Right atrium auricular region (tissue), 2 donors: ENCODE measurements at places on chromosomes 11 and 22. TPM values are rescaled to one million over a fixed set of nuclear protein-coding genes. Genes with fewer than 3 reads are reported as not detected.
A peak's percentile ranks its signal among the peaks of the same experiment; 100 is the strongest.

CCDC157 gene
- 0.55 TPM for total RNA-seq

DNA sequence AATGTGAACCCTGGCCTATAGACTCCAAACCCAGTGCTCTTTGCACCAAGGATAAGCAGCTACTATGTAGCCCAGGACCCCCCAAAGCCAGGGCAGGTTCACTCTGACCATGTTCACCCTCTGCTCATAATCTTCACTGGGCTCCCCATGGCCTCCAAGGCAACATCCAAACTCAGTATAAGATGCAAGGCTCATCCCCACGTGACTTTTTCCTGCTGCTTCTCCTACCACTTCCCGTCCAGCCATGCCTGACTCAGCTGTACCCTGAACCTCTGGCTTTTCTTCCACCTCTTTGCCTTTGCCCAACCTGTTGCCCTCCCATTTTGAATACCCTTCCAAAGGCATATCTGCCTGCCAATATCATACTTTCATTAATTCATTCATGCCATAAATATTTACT lies 27.8 kb downstream of the PDE2A start:
- no peaks in the 10 kb centered on the region for H3K27me3 ChIP-seq
- H3K4me1 ChIP-seq: peaks cover 19% of the 10 kb centered on the region
- H3K27ac ChIP-seq: no peak overlapping the region
- DNase-seq: no peak
- no peak overlapping the region for H3K4me3 ChIP-seq

- H3K4me3 ChIP-seq: no peak overlapping the region
- H3K27ac ChIP-seq: no peak overlapping the region
- peaks cover 13% of the 10 kb centered on the region for H3K36me3 ChIP-seq
- H3K27me3 ChIP-seq: no peaks in the 10 kb centered on the region
- no peaks in the 10 kb centered on the region for H3K4me1 ChIP-seq
- no peak for DNase-seq
Observed at GRCh38 chr11:17197431-17197898, 10.3 kb downstream of the PIK3C2A start.

SESN3 gene
- 9.9 TPM for total RNA-seq

MMP12 gene
- not detected for total RNA-seq

NNMT gene
- total RNA-seq: 83.7 TPM

- no peak for DNase-seq
- no peak overlapping the region for H3K4me3 ChIP-seq
- H3K36me3 ChIP-seq: peaks cover 17% of the 10 kb centered on the region
Observed at GRCh38 chr11:112212710-112213109, 13.5 kb upstream of the PTS start.

GRCh38 chr11:61916737-61917333 lies 531 bp downstream of the RAB3IL1 start:
- peaks cover 36% of the 10 kb centered on the region for H3K4me1 ChIP-seq
- DNase-seq: no peak
- H3K36me3 ChIP-seq: no peaks in the 10 kb centered on the region
- no peaks in the 10 kb centered on the region for H3K27me3 ChIP-seq

FAM180B gene
- total RNA-seq: 0.89 TPM

DNA sequence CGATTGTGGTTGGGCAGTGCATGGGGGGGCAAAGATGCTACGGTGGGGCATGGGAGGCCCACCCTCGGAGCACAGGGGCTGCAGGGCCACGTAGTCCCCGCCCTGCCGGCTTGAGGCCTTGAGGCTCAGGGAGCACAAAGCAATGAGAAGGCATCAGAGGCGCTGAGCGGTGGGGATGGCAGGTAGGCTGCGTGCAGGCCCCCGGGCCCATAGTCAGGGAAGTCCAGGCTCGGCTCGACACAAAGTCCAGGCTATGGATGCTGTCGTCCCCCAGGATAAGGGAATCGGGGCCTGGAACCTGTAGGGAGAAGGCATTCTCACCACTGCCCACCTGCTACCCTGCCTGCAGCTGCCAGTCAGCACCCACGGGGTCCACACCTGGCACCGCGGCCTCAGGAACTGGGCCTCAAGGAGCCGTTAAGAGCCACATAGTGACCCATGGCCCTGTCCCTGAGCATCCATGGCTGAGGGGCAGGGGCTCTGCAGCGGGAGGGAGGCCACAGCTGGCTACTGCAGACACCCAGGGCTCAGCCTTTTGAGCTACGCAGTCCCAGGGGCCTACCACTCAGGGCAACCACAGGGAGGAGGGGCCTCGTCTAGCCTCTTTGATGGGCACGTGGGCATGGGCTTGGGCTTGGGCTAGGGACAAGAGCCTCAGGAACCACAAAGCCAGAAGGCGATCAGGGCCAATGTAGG lies 179.7 kb downstream of the IGLL1 start:
- no peak for DNase-seq
- H3K4me1 ChIP-seq: no peaks in the 10 kb centered on the region
- no peak overlapping the region for H3K4me3 ChIP-seq
- no peaks in the 10 kb centered on the region for H3K27me3 ChIP-seq

OSM gene
- total RNA-seq: 0.63 TPM

CYTH4 gene
- total RNA-seq: 5.9 TPM

DNA sequence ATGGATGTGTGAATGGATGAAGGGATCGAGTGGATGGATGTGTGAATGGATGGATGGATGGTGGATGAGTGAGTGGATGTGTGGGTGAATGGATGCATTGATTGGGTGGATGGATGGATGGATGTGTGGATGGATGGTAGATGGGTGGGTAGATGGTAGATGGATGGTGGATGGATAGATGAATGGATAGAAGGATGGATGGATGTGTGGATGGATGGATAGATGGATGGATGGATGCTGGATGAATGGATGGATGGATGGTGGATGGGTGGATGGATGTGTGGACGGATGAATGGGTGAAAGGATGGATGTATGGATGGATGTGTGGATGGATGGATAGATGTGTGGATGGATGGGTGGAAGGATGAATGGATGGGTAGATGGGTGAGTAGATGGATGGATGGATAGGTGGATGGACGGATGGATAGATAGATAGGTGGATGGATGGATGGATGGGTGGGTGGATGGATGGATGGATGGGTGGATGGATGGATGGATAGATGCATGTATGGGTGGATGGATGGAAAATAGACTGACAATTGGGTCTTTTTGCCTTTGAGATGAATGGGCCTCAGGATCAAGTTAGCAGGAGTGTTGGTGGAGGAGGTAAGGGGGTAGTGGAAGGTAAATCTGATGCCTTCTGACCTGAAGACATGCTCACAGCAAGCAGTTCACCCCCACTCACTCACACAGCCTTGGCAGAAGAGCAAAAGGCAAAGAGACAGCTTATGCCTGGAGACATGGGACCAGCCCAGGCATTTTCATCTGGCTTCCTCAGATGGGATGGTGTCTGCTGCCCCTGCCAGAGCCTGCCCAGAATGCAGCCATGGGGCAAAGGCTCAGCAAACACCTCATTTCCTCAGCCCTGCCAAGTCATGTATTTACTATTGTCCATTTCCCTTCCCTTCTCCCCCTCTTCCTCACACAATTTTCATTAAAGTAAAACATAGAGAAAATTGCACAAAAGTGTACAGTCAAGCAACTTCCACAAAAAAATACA lies 8.0 kb upstream of the FADD start:
- no peaks in the 10 kb centered on the region for H3K36me3 ChIP-seq
- DNase-seq: no peak
- H3K4me1 ChIP-seq: no peaks in the 10 kb centered on the region
- no peaks in the 10 kb centered on the region for H3K27me3 ChIP-seq
- H3K4me3 ChIP-seq: no peak overlapping the region
- no peak overlapping the region for H3K27ac ChIP-seq

CDC42EP1 gene
- 20.7 TPM for total RNA-seq

DNA sequence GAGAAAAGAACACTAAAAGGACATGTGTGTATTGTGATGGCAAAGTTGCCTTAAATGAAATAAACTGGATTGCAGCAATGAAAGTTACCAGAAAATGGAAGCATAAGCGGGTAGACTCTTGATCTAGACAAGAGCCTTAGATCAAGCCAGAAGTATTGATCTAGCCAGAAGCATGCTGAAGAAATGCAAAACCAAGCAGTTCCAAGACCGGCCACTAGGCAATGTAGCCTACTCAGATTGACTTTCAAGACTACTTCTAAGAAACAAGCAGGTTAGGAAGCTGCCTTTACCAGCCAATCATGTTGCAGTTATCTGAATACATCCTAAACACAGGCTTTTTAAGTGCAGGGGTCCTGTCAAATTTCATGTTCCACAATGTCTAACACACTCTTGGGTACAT lies 54.6 kb downstream of the KCNA4 start:
- no peak for DNase-seq
- H3K36me3 ChIP-seq: no peaks in the 10 kb centered on the region
- H3K4me3 ChIP-seq: no peak overlapping the region
- no peak overlapping the region for H3K27ac ChIP-seq
- no peaks in the 10 kb centered on the region for H3K27me3 ChIP-seq

OR52I1 gene
- not detected for total RNA-seq

- H3K27me3 ChIP-seq: no peaks in the 10 kb centered on the region
- H3K36me3 ChIP-seq: no peaks in the 10 kb centered on the region
- no peak for DNase-seq
- H3K4me1 ChIP-seq: no peaks in the 10 kb centered on the region
- H3K4me3 ChIP-seq: no peak overlapping the region
Observed at GRCh38 chr11:13487661-13488030, 8.2 kb downstream of the PTH start.

DNA sequence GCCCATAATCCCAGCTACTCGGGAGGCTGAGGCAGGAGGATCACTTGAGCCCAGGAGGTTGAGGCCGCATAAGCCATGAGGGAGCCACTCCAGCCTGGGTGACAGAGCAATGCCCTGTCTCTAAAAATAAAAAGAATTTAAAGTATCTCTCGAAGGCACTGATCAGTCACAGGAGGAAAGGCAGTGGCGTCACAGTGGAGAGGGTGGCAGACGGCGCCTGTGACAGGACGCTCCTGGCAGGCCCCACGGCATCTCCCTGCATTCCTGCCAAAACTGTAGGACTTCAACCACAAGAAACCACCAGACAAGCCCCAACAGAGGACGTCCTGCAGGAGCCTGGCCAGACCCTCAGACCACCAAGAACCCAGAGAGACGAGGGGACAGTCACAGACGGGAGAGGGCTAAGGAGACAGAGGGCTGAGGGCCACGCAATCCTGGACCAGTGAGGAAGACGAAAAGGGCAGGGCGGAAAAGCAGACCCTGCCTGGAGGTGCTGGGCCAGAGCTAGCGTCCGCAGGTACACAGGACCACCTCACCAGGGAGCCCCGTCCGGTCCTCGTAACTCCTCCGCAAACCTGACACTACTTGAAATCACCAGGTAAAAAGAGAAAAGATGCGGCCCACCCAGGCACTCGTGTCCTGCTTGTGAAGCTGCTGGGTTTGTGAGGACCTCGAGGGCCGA lies 5.9 kb downstream of the RNH1 start:
- H3K4me1 ChIP-seq: peaks cover 65% of the 10 kb centered on the region
- no peak overlapping the region for H3K4me3 ChIP-seq
- peaks cover 58% of the 10 kb centered on the region for H3K36me3 ChIP-seq
- no peaks in the 10 kb centered on the region for H3K27me3 ChIP-seq
- peak overlapping the region; percentile 100 for H3K27ac ChIP-seq

- H3K27me3 ChIP-seq: no peaks in the 10 kb centered on the region
- H3K27ac ChIP-seq: no peak overlapping the region
- no peak overlapping the region for H3K4me3 ChIP-seq
- no peak for DNase-seq
- H3K36me3 ChIP-seq: no peaks in the 10 kb centered on the region
Observed at GRCh38 chr22:23106906-23107367, 34.9 kb downstream of the RSPH14 start.

DNA sequence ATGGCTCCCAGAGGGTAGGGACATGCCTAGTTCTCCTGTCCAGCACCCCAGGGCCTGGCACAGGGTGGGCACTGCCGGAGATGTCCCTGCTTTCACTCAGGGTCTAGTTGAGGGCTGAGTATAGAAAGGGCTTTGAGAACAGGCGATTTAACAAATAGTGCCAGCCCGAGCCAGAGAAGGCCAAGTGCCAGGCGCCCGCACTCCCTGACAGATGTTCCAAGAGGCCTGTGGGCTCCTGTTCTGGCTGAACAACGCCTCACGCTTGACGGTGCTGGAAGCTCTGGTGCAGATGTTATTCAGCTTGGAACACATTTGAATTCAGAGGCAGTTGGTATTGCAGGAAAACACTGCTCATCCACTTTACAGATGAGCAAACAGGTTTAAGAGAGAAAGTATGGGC lies 46.5 kb downstream of the NFAM1 start:
- H3K27me3 ChIP-seq: no peaks in the 10 kb centered on the region
- no peak overlapping the region for H3K27ac ChIP-seq
- no peaks in the 10 kb centered on the region for H3K36me3 ChIP-seq
- no peak overlapping the region for H3K4me3 ChIP-seq

- no peak overlapping the region for H3K4me3 ChIP-seq
- no peaks in the 10 kb centered on the region for H3K4me1 ChIP-seq
- H3K36me3 ChIP-seq: peaks cover 37% of the 10 kb centered on the region
- DNase-seq: no peak
- no peak overlapping the region for H3K27ac ChIP-seq
Observed at GRCh38 chr22:29143941-29144785, 61.5 kb upstream of the EMID1 start.

CCDC116 gene
- total RNA-seq: not detected

DNA sequence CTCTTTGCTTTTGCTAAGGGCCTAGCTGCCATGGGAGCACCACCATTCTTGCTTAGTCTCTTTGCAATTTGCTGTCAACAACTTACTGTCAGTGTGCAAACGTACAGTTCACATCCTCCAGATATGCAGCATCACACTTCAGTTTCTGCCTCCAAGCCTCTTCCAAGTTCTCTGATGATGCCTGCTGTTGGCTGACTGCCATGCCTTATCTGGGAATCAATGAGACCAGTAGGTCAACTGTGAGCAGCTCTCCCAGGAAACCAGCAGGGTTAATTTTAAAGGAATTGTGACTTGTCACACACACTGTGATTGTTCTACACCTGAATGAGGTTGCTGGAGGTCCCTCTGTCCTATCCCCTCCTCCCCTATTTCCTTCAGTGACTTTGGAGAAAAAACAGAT lies 56.0 kb downstream of the COPB1 start:
- H3K36me3 ChIP-seq: peaks cover 6% of the 10 kb centered on the region
- H3K27me3 ChIP-seq: no peaks in the 10 kb centered on the region
- H3K27ac ChIP-seq: no peak overlapping the region
- no peak overlapping the region for H3K4me3 ChIP-seq
- no peak for DNase-seq

DNA sequence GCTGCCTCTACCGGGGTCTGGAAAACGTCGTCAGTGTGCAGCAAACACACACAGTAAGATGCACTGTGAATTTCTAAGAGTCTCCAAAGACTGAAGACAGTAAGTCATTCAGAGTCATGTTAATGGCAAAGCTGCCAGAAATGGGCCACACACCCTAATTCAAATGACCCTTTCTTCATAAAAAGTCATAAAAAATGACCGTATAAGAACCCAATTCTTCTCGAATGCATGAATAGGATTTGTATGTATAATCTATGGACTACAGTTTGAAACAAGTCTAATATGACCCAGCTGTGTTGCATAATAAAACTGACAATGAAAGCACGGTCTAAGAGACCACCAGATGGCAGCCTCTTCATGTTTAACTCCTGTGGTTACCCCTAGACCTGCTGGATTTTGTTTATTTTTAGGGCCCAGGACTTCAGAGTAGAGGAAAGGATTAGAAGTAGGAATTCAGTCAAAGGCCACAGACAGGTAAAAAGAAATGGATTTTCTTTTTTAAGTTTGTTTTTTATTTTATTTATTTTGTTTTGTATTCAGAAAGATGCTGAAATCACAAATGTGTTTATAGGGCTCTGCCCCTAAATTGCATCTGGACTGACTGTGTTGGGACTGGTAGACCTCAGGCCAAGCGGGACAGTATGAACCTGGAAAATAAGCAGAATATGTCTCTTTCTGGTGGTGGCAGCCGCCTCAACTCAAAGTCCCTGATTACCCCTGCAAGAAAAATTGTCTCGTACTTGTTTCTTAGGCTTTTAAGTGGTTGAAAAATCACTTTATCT lies 32.1 kb upstream of the SLC5A12 start:
- H3K27ac ChIP-seq: no peak overlapping the region
- H3K4me3 ChIP-seq: no peak overlapping the region
- H3K36me3 ChIP-seq: no peaks in the 10 kb centered on the region
- H3K4me1 ChIP-seq: no peaks in the 10 kb centered on the region
- no peaks in the 10 kb centered on the region for H3K27me3 ChIP-seq
- DNase-seq: no peak
